ENCODE measurements at places on chromosomes 7 and 10. TPM values are rescaled to one million over a fixed set of nuclear protein-coding genes. Genes with fewer than 3 reads are reported as not detected.

The TMEM176B gene
- not detected for total RNA-seq

The CNPY1 gene
- not detected for total RNA-seq

The INMT gene
- total RNA-seq: not detected

The CFAP58 gene
- total RNA-seq: 0.46 TPM

The FGF8 gene
- total RNA-seq: not detected

DNA sequence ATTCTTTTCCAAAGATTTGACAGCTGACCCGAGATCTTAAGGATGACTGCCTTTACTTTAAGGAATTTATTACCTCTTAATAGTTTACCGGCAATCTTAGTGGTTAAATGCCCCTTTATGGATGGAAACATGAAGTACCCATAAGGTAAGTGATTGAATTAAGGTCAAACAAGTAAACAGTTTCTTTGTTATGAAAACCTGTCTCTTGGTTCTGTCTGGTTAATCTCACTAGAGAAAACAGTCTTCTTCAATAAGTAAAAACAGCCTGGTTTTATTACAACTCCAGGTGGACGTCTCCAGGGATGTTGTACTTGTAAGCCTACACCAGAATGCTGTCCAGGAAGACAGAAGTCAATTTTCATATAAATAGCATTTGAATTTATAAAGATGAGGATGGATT is 161.8 kb upstream of the MTPN start:
- DNase-seq: no peak

DNA sequence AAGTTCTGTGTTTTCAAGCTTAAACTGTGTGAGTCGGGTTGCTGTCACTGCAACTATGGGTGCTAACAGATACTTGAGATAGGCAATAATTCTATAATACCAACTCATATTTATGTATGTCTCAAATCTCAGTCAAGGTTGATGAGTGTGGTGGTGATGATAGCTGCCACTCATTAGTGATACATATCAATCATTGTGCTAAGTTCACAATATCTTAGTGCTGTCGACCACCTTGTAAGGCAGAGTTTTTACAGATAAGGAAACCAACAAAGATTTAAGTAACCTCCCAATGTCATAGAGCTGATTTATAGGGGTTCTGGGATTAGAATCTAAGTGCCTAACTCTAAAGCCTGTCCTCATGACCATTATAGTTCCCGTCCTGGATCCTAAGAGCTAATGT is 82.5 kb downstream of the ELAPOR2 start:
- DNase-seq: no peak

- no peak for DNase-seq
Measured at GRCh38 chr7:102292813-102293798, 6.4 kb downstream of the SH2B2 start.

GRCh38 chr10:69639291-69640195 is 9.5 kb downstream of the FAM241B start:
- peak; percentile 30 for DNase-seq

- no peak for DNase-seq
Measured at GRCh38 chr7:32158076-32158475, 87.9 kb upstream of the PDE1C start.

- DNase-seq: no peak
Measured at GRCh38 chr7:81761821-81762220, 8.0 kb downstream of the HGF start.

DNA sequence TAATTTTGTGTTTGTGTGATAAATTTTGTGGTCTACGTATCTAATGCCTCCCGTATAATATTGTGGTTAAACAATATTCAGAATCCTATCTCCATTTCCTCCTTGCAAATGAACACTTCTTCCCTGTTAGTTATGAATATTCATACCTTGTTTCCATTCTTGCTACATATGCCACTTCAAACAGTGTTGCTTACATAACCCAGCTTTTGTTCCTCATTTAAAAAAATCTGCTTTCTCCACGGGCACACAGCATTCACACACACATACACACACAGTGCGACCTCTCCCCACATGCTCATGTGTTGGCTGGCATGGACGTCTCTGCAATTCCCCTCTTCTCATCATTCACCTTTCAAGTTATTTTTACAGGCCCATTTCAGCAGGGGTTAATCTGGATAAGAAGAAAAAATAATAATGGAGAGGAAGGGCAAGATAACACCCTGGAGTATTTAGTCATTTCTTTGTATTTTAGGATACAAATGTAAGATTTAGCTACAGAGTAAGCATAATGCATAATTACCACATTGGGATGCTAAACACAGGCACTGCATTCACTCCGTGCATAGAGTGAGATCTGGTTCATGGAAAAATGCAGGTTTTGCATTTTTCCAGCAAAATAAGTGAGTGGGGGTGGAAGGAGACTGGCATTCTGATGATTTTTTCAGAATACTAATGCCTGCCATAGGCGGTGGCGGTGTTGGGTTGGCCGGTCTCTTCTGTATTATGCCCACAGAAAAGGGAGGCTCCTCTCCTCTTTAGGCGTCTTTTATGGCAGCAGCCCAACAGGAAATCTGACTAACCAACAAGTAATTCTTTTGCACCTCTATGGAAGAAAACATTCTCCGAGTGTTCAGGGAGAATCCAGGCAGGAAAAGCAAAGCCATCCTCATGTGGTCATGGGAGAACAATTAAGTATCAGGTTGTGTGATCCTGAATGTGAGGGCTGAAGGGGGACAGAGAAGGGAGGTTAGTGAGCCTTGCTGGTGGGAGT is 31.7 kb upstream of the ELMO1 start:
- peak; percentile 62 for DNase-seq

DNA sequence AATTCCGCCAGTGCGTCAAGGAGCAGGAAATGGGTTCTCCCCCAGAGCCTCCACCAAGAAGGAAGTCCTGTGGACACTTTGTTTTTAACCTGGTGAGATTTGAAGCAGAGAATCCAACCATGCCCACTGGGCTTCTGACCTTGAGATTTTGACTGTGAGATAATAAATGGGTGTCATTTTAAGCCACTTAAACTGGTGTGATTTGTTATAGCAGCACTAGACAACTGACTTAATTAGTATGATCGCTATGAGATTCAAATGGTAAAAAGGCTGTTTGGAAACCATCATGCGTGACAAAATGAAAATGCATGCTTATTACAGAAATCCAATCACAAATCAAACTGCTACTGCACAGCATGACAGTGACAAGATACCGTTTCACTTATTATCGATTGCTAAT is 98.0 kb downstream of the ADAM12 start:
- DNase-seq: no peak

- DNase-seq: no peak
Measured at GRCh38 chr7:150405584-150406311, 26.6 kb downstream of the ZNF775 start.

- DNase-seq: no peak
Measured at GRCh38 chr10:133260895-133261725, 15.6 kb downstream of the ADAM8 start.

DNA sequence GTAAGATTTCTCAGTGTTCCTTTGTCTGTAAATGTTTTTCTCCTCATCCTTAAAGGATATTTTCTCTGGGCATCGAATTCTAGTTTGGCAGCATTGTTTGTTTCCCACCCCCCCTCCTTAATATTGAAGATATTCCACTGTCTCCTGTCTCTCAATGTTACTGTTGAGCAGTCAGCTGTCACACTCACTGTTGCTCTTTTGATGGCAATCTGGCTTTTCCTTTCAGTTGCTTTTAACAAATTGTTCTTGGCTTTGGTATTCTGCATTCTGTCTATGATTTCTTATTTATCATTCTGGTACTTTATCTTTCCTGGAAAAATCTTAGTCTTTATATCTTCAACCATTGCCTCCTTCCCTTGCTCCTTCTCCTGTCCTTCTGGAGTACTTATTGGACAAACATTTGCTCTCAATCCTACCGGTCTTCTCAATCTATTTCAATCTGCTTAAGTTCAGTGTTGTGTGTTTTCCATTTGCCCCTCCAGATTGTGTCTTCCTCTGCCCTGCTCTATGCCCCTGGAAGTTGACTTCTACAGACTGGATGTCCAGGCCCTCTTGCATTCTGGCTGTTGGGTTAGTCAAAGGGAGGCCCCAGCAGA is 9.3 kb upstream of the GTPBP4 start:
- no peak for DNase-seq

All from pulmonary artery endothelial cell (primary cell).